ENCODE measurements at places on chromosomes 7 and 10.

DNA sequence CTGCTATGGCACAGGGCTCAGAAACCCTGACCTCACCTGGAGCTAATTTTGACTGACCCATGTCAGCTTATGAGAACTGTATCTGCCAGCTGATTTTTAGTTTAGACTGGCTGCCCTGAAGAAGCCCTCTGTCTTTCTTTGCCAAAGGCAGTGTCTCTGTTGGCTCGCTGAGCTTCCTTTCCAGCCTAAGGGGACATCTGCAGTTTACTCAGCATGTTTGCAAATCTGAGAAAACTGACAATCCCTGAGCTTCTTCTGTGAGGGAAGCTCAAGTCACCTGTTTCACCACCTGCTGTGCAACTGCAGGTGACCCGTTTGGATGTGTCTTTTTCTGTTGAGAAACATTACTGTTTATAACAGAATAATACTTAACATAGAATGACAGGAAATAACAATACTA is 46.0 kb downstream of the PRKAR2B start:
- no peak for DNase-seq

GRCh38 chr10:32961895-32962369 is 3.9 kb upstream of the ITGB1 start:
- no peak for DNase-seq

- DNase-seq, result no peak
Measured at GRCh38 chr7:155233311-155234157, 64.1 kb upstream of the INSIG1 start.

GRCh38 chr7:103989785-103990767 is 618 bp upstream of the RELN start:
- no peak for DNase-seq

GRCh38 chr10:119418362-119418761 is 124.2 kb downstream of the RGS10 start:
- no peak for DNase-seq

DNA sequence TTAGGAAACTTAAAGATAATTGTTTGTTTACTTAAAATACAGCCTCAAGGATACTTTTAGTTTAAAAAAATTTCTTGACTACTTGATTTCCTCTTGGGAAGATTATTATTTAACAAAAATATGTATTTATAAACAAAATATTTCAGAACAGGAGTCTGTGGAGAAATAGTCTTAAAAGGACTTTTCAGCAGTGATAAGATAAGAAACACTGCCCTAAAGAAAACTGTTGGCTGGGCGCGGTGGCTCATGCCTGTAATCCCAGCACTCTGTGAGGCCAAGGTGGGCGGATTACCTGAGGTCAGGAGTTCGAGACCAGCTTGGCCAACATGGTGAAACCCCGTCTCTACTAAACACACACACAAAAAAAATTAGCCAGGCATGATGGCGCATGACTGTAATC is 22.6 kb upstream of the HERPUD2 start:
- DNase-seq, result no peak

- DNase-seq, result no peak
Measured at GRCh38 chr7:27936768-27937102, 196.8 kb downstream of the TAX1BP1 start.

GRCh38 chr10:50582046-50582445 is 41.7 kb downstream of the SGMS1 start:
- DNase-seq, result no peak

DNA sequence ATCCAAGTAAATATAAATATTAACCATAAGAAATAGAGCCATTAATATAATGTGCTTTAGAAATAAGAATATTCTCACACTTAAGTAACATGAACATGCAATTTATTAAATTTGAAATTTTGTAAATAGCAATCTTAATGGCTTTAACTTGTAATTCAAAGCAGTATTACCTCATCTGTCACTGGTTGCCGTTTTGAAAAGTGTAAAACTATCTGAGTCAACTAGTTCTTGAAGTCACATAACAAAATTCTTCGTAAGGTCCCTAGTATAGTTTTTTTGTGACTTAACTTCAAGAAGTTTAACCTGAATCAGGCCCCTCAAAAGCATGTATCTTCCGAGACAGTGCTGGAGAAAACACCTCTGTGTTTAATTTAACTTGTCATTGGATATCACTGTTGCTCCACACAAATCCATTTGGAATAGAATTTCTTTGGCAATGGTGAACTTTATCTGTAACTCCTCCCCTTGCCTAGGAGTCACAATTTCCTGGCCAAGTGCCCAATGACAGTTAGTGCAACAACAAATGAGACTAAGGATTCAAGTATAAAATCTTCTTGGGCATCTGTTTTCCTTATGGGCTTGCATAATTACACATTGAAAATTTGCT is 47.1 kb downstream of the NT5C2 start:
- no peak for DNase-seq

GRCh38 chr7:113424185-113424817 is 305.9 kb upstream of the SMIM30 start:
- no peak for DNase-seq

DNA sequence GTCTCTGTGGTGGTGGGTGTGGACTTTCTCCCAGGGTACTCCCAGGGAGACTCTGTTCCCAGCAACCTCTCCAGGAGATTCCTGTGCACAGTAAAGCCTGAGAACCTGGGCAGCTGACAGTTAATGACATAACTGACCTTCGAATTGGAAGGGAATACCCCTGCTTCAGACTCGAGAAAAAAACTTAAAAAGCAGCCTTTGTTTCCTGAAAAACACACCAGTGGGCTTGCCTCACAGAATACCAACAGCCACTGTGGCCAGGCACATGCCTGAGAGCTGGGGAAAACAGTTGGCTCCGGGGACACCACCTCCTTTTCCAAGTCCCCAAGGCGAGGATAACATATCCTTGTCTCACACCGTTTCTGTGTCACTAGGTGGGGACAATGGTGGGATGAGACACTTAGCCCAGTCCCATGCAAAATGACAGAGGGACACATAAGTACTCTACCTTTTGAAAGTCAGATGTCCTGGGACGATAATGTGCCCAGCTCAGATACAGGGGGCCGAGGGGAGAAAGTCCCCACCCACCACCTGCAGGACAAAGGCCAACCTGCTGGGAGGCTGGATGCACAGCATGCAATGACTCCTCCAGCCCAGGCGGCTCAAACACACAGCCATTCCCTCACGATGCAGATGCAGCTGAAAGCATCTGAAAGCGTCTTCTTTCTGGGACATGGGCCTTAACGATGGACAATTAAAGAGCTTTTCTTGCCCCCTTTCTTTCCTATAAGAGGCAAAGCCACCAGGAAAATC is 65.6 kb downstream of the HIPK2 start:
- DNase-seq, result no peak

Measured in stimulated activated CD8-positive, alpha-beta memory T cell treated with anti-CD3 and anti-CD28 coated beads, Interleukin-7, amount 100 ng/mL, for 1 hour (primary cell).